M059J (cell line): ENCODE measurements at places on chromosomes 1 and 21.
A peak's percentile ranks its signal among the peaks of the same experiment; 100 is the strongest.

GRCh38 chr1:235857756-235858155 lies 8.9 kb downstream of the LYST start:
- DNase-seq: peak; percentile 7

GRCh38 chr1:61079296-61079897 lies 3.0 kb upstream of the NFIA start:
- DNase-seq: no peak

DNA sequence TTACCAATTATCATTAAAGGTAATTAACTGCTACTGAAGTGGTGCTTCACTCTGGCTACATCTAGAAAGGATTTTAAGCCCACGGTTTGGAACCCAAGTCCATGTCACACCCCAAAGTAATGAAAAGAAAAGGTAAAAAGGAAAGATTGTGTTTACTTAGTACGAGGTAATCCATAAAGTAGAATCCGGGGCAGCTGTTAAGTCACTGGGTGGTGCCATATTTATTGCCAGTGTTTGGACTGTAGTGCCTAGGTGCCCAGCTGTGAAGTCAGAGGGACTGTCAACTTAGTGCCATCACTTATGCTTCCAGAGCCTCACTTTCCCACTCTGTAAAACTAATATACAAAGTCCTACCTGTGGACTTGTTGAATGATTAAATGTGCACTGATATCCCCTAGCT lies 52.2 kb upstream of the GRHL3 start:
- DNase-seq: no peak

GRCh38 chr1:31639543-31639942 lies 5.1 kb downstream of the PEF1 start:
- DNase-seq: peak; percentile 42

GRCh38 chr1:88228114-88228513 lies 456.0 kb upstream of the PKN2 start:
- no peak for DNase-seq

DNA sequence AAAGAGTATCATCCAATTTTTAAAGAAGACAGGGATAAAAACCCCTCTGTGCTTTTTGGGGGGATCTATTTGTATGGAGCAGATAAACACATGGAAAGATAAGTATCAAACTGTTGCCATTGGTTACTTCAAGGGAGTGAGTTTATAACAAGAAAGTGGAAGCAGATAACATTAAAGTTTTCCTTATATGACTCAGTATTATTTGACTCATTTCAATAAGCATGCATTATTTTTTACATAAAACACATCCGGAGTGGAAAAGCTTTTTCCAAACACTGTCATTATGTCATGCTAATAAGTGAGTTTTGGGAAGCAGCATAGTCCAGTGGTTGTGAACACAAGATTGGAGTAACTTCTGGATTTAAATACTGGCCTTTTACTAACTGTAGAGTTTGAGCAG lies 452.2 kb downstream of the LTN1 start:
- peak; percentile 69 for DNase-seq
